ENCODE measurements at places on chromosomes 11 and 22. TPM values are rescaled to one million over a fixed set of nuclear protein-coding genes. Genes with fewer than 3 reads are reported as not detected.

DNA sequence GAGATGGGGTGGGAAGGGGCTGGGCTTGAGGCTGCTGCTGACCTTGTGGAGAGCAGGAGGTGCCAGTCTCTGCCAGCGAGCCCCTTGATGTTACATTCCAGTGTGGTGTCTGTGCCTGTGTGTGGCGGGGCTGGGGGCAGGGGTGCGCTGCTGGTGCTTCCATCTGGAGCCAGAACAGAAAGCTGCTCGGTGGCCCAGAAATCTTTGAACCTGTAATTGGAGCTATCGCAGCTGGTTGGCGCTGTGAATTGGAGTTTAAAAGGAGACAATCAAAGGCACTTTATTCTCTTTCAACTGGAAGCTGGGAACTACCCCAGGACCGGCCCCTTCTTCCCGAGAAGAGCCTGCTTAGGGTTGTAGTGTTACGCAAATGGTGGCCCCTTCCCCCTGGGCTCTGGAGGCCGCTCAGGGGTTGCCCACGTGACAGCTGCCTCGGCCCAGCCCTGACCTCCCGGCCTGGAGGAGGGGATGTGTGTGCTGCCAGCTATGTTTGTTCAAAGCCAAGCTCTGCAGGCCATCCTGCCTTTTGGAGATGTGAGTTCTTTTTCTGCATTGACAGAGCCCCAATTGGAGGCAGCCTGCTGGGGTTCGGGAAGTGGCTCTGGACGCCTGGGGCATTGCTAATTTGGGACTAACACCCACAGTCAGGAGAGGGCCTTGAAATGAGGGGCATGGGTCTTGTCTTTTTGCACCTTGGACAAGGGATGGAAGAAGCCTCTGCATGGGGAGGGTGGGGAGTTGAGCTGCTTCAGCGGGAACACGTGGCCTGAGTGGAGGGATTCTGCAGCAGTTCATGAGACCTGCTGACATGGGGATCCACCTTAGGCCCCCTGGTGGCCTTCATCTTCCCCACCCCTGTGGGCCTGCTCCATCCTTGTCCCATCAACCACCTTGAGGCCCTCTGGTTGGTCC, 14.0 kb upstream of the ARSA start:
- no peaks in the 10 kb centered on the region for H3K36me3 ChIP-seq
- H3K27me3 ChIP-seq = peaks cover 8% of the 10 kb centered on the region
- no peak overlapping the region for H3K4me3 ChIP-seq
- no peak for DNase-seq
- H3K4me1 ChIP-seq = no peaks in the 10 kb centered on the region
- H3K27ac ChIP-seq = no peak overlapping the region

GRCh38 chr11:1227551-1228100, 4.8 kb downstream of the MUC5B start:
- H3K4me3 ChIP-seq = no peak overlapping the region
- no peak overlapping the region for H3K27ac ChIP-seq
- no peaks in the 10 kb centered on the region for H3K4me1 ChIP-seq

DNA sequence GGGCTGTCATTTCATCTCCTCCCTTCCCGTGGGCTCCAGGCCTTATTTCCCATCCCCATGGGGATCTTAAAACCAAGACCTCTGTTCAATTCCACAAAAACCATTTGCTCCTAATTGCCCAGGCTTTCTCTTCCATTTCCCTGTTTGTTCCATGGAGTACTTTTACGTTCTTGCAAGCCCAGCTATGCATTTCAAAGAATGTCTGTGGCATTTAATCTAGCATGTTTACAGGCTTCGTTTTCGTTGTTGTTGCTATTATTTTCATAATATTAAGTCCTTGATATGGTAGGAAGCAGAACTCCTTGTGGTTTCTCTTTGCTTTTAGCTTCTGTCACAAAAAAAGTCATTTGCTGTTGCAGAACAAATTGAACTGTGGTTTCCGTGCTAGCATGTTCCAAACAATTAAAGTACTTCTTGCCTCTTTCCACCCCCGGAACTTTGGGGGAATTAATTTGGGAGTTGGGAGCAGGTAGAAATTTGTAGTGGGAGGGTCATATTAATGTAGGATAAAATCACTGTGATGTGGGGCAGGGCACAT, 68.1 kb upstream of the SLC22A12 start:
- no peak overlapping the region for H3K4me3 ChIP-seq
- H3K27ac ChIP-seq = no peak overlapping the region
- H3K27me3 ChIP-seq = peaks cover 14% of the 10 kb centered on the region
- H3K4me1 ChIP-seq = no peaks in the 10 kb centered on the region

- H3K27me3 ChIP-seq = no peaks in the 10 kb centered on the region
- H3K4me1 ChIP-seq = peaks cover 2% of the 10 kb centered on the region
- no peak overlapping the region for H3K4me3 ChIP-seq
- no peak overlapping the region for H3K27ac ChIP-seq
- no peaks in the 10 kb centered on the region for H3K36me3 ChIP-seq
Measured at GRCh38 chr11:61734767-61735166, 17.7 kb upstream of the MYRF start.

DNA sequence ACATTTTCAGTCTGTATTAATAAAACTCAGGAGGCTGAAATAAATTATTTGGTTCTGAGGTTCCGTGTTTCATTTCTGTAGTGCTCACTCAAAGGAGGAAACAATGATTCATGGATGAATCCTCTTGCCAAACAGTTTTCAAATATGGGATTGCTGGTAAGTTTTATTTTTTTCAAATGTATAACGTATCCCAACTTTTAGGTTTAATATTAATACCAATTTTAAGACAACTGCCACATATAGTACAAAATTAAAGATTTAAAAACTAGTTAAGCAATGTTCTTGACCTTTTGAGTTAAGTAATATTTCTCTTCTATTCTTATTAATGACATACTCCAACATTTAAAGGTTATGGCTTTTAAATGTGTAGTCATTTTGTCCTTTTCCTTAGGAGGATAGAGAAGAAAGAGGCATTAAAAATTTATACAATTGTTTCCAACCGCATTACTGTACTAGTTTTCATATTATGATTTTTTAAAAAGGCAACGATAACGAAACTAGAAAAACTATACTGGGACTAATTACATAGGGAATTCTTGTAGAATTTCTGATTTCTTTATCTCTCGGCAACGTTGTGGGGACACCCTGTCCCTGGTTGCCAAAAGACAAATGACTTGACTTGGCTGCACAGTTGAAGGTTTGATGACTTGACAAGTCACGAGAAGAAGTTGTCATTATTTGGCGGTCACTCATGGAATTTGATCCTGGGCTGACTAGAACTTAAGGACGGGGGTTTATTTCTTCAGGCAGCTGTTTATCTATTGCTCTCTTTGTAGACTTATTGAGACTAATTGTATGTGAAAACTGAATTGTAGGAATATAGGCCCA, 69.1 kb upstream of the ADSL start:
- H3K27me3 ChIP-seq = no peaks in the 10 kb centered on the region
- no peak overlapping the region for H3K4me3 ChIP-seq
- peaks cover 25% of the 10 kb centered on the region for H3K4me1 ChIP-seq
- peaks cover 36% of the 10 kb centered on the region for H3K36me3 ChIP-seq
- H3K27ac ChIP-seq = peak overlapping the region; percentile 70

GRCh38 chr22:20648306-20648903, 125.5 kb upstream of the SERPIND1 start:
- H3K4me1 ChIP-seq = no peaks in the 10 kb centered on the region
- H3K27ac ChIP-seq = no peak overlapping the region
- H3K36me3 ChIP-seq = no peaks in the 10 kb centered on the region
- H3K27me3 ChIP-seq = peaks cover 7% of the 10 kb centered on the region
- no peak for DNase-seq

Gene DEUP1
- not detected for total RNA-seq

DNA sequence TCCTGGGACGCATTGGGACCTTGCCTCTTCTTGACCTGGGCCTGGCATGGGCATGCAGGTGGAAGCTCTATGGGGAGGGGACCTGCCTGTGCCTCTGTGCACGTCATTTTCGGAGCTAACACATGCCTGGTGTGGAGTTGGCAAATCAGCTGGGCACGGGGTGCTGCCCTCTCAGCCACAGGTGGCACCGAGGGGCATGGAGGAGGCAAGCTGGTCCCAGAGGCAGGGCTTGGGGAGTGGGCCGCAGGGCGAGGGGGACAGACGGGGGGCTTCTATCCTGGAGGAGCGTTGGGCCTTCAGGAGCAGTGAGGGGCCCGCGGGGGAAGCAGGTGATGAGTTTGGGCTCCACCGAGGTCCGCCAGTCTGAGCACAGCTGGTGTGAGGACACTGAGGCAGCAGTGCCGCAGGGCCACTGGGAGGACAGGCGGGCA, 362.0 kb downstream of the TBC1D22A start:
- H3K27me3 ChIP-seq = no peaks in the 10 kb centered on the region
- H3K27ac ChIP-seq = no peak overlapping the region
- no peak overlapping the region for H3K4me3 ChIP-seq
- no peak for DNase-seq
- H3K4me1 ChIP-seq = peaks cover 2% of the 10 kb centered on the region

DNA sequence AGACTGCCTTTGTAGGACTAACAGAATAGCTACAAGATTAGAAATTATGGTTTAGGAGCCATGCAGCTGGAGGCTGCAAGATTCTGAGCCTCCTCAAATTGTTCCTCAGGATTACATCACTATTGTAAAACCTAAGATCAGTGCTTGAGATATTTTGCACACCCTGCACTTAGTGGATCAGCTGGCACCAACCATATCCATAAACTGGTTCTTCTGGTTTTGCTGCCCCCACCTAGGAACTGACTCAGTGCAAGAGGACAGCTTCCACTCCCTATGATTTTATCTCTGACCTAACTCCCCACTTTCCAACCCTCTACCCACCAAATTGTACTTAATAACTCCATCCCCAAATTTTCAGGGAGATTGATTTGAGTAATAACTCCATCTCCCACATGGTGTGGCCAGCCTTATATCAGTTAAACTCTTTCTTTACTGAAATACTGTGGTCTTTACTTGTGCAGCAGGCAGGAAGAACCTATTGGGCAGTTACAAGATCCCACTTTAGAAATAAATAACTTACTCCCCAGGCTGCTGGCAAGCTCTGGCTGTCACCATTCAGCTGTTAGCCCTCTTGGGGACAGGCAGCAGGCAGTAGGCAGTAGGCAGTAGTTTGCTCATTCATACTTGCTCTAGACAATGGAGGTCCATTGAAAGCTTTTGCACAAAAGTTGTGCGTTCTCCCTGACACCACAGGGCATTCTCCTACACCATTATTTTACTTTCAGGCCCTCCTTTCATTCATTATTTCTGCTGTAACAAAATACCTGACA, 119.0 kb downstream of the SLC17A6 start:
- peaks cover 4% of the 10 kb centered on the region for H3K27me3 ChIP-seq
- DNase-seq = no peak
- no peaks in the 10 kb centered on the region for H3K36me3 ChIP-seq
- H3K4me3 ChIP-seq = no peak overlapping the region

Gene SLC22A9
- total RNA-seq = not detected

GRCh38 chr11:134589129-134589528, 177.1 kb upstream of the B3GAT1 start:
- no peak for DNase-seq
- peaks cover 31% of the 10 kb centered on the region for H3K27me3 ChIP-seq
- H3K36me3 ChIP-seq = no peaks in the 10 kb centered on the region
- H3K4me3 ChIP-seq = no peak overlapping the region
- no peak overlapping the region for H3K27ac ChIP-seq

Gene PNPLA5
- total RNA-seq = not detected

Gene HOATZ
- total RNA-seq = not detected

Gene CD6
- total RNA-seq = 274 TPM
